ENCODE measurements at places on chromosomes 12 and 14.

- H3K27ac ChIP-seq, result no peak overlapping the region
- DNase-seq, result no peak
- peaks cover 20% of the 10 kb centered on the region for H3K4me1 ChIP-seq
- H3K4me3 ChIP-seq, result no peak overlapping the region
Observed at GRCh38 chr14:69695322-69696203, 71.4 kb upstream of the SRSF5 start.

GRCh38 chr12:123657211-123657610, 13.7 kb upstream of the TCTN2 start:
- no peak overlapping the region for H3K4me3 ChIP-seq
- H3K4me1 ChIP-seq, result no peaks in the 10 kb centered on the region
- no peaks in the 10 kb centered on the region for H3K27me3 ChIP-seq
- peaks cover 37% of the 10 kb centered on the region for H3K36me3 ChIP-seq

- no peaks in the 10 kb centered on the region for H3K27me3 ChIP-seq
- H3K4me3 ChIP-seq, result no peak overlapping the region
- H3K27ac ChIP-seq, result no peak overlapping the region
Observed at GRCh38 chr14:102504328-102504999, 5.1 kb downstream of the ANKRD9 start.

GRCh38 chr12:4272424-4273272, 914 bp upstream of the CCND2 start:
- H3K4me1 ChIP-seq, result peaks cover 21% of the 10 kb centered on the region
- H3K36me3 ChIP-seq, result peaks cover 3% of the 10 kb centered on the region
- peaks cover 3% of the 10 kb centered on the region for H3K27me3 ChIP-seq
- peak overlapping the region; percentile 90 for H3K27ac ChIP-seq
- peak overlapping the region; percentile 96 for H3K4me3 ChIP-seq

DNA sequence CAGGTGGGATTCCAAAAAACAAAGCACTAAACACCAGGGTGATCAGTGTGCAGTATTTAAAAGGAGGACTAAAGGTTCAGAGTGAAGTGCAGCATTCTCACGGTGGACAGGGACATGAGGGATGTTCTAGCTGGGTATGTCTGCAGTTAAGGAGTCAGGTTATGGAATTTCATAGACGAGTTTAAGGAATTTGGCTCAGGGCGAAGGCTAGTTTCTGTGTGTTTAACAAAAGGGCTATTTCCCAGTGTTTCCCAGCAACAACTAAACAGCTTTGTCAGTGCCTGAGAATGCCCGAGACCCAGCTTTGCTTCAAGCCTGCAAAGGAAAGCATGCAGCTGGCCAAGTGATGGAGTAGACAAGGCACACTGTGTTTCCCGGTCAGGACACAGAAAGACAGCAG, 7.0 kb downstream of the KRT1 start:
- H3K27me3 ChIP-seq, result no peaks in the 10 kb centered on the region
- H3K27ac ChIP-seq, result no peak overlapping the region
- no peak overlapping the region for H3K4me3 ChIP-seq
- no peaks in the 10 kb centered on the region for H3K36me3 ChIP-seq

GRCh38 chr14:31419179-31419966, 977 bp downstream of the HEATR5A start:
- no peaks in the 10 kb centered on the region for H3K36me3 ChIP-seq
- H3K27ac ChIP-seq, result no peak overlapping the region
- no peaks in the 10 kb centered on the region for H3K27me3 ChIP-seq
- H3K4me1 ChIP-seq, result peaks cover 3% of the 10 kb centered on the region
- DNase-seq, result no peak
- H3K4me3 ChIP-seq, result peak overlapping the region; percentile 94

- H3K27me3 ChIP-seq, result no peaks in the 10 kb centered on the region
- no peak for DNase-seq
- no peak overlapping the region for H3K4me3 ChIP-seq
- H3K4me1 ChIP-seq, result no peaks in the 10 kb centered on the region
Observed at GRCh38 chr12:7624478-7624877, 41.2 kb downstream of the APOBEC1 start.

- no peaks in the 10 kb centered on the region for H3K27me3 ChIP-seq
- no peaks in the 10 kb centered on the region for H3K36me3 ChIP-seq
- H3K27ac ChIP-seq, result no peak overlapping the region
- H3K4me3 ChIP-seq, result no peak overlapping the region
Observed at GRCh38 chr14:70842851-70843462, 33.6 kb upstream of the MAP3K9 start.

- H3K4me3 ChIP-seq, result no peak overlapping the region
- H3K4me1 ChIP-seq, result peaks cover 23% of the 10 kb centered on the region
- H3K36me3 ChIP-seq, result no peaks in the 10 kb centered on the region
- no peak for DNase-seq
- H3K27ac ChIP-seq, result no peak overlapping the region
Observed at GRCh38 chr12:9387450-9387849, 179.3 kb upstream of the PZP start.

GRCh38 chr12:130796985-130797686, 41.9 kb downstream of the STX2 start:
- H3K4me3 ChIP-seq, result no peak overlapping the region
- peaks cover 2% of the 10 kb centered on the region for H3K36me3 ChIP-seq
- no peaks in the 10 kb centered on the region for H3K27me3 ChIP-seq
- H3K4me1 ChIP-seq, result peaks cover 13% of the 10 kb centered on the region

DNA sequence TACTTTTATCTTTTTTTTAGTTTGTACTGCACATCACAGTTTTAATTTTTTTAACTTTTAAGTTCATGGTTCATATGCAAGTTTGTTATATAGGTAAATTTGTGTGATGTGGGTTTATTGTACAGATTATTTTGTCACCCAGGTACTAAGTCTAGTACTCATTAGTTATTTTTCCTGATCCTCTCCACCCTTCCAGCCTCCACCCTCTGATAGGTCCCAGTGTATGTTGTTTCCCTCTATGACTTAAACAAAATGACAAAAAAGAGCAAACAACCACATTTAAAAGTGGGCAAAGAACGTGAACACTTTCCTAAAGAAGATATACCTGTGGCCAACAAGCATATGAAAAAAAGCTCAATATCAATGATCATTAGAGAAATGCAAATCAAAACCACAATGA, 63.7 kb downstream of the GARIN6 start:
- no peaks in the 10 kb centered on the region for H3K36me3 ChIP-seq
- no peak overlapping the region for H3K4me3 ChIP-seq
- no peaks in the 10 kb centered on the region for H3K27me3 ChIP-seq
- no peak overlapping the region for H3K27ac ChIP-seq
- no peaks in the 10 kb centered on the region for H3K4me1 ChIP-seq

DNA sequence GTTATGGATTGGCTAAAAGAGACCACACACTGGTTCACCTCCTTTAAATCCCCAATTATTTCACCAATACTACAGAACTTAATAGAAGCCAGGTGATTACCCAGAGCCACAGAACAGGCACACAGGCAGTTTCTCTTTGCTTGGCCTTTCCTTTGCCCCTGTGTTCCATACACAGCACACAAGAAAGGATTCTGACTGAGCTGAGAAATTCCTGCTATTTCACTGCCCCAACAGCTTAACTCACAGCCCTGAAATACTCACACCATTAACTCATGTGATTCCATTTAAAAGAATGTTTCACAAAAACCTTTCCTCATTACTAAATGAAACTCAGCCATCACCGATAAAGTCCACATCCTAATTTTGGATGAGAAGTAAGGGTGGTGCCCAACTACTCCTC, 133.6 kb downstream of the MED13L start:
- no peak overlapping the region for H3K27ac ChIP-seq
- peaks cover 16% of the 10 kb centered on the region for H3K4me1 ChIP-seq
- no peaks in the 10 kb centered on the region for H3K36me3 ChIP-seq
- no peak overlapping the region for H3K4me3 ChIP-seq
- no peak for DNase-seq

- H3K36me3 ChIP-seq, result peaks cover 46% of the 10 kb centered on the region
- no peaks in the 10 kb centered on the region for H3K4me1 ChIP-seq
- no peak overlapping the region for H3K4me3 ChIP-seq
- no peak overlapping the region for H3K27ac ChIP-seq
Observed at GRCh38 chr12:57803319-57803893, 15.1 kb downstream of the AVIL start.

DNA sequence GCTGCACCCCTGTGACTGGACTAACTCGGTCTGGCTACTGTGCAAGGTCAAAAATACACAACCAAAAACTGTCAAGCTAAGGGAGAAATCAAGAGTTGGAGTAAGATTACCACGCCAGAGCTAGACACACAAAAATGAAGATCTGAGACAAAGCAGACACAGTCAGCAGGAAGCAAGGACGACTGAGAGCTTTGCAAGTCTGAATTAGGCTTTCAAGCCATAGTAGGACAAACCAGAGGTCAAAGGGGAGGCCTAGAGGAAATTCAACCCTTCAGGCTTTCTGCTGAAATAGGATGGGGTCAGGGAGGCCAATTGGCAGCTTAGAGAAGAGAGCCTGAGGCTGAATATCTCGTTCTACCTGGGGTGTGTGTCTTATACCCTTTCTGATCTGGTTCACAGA, 117.3 kb downstream of the LLPH start:
- H3K4me1 ChIP-seq, result no peaks in the 10 kb centered on the region
- H3K4me3 ChIP-seq, result no peak overlapping the region
- no peak overlapping the region for H3K27ac ChIP-seq
- H3K27me3 ChIP-seq, result no peaks in the 10 kb centered on the region
- H3K36me3 ChIP-seq, result no peaks in the 10 kb centered on the region

DNA sequence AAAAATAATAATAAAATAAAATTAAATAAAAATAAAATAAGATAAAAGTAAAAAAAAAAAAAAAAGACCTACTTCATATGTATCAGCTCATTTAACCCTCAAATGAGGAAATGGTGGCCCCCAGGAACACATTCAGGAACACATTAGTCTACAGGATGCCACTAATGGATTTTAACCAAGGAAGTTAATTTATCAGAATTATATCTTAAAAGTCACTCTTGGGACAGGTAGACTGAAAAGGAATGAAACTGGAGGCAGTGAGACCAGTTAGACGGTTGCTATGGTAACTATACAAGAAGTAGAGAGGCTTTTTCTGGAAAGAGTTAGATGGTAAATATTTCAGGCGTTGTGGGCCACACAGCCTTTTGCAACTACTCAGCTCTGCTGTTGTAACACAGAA, 54.9 kb downstream of the SCN8A start:
- H3K27me3 ChIP-seq, result no peaks in the 10 kb centered on the region
- H3K27ac ChIP-seq, result no peak overlapping the region
- H3K36me3 ChIP-seq, result no peaks in the 10 kb centered on the region
- no peaks in the 10 kb centered on the region for H3K4me1 ChIP-seq

DNA sequence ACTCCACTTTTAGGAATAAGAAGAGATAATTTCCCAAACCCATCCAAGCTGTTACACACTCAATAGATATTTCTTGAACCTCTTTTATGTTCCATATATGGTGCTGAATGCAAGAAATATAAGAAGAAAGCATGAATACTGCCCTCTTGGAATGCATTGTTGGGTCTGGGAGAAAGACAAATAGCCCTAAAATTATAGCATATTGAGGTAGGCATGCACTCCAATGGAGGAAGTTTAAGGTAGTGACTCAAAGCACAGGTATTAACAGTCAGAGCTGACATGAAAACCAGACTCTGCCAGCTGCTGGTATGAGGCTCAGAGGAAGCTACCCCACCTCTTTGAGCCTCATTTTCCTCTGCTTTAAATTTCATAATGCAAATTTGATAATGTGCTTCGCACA, 261.3 kb upstream of the NOS1 start:
- no peak for DNase-seq
- no peaks in the 10 kb centered on the region for H3K36me3 ChIP-seq
- no peaks in the 10 kb centered on the region for H3K4me1 ChIP-seq
- H3K27ac ChIP-seq, result no peak overlapping the region

GRCh38 chr12:42172441-42173210, 28.0 kb upstream of the GXYLT1 start:
- no peaks in the 10 kb centered on the region for H3K27me3 ChIP-seq
- peaks cover 20% of the 10 kb centered on the region for H3K36me3 ChIP-seq
- H3K4me3 ChIP-seq, result no peak overlapping the region
- H3K4me1 ChIP-seq, result no peaks in the 10 kb centered on the region
- DNase-seq, result no peak
- H3K27ac ChIP-seq, result no peak overlapping the region

DNA sequence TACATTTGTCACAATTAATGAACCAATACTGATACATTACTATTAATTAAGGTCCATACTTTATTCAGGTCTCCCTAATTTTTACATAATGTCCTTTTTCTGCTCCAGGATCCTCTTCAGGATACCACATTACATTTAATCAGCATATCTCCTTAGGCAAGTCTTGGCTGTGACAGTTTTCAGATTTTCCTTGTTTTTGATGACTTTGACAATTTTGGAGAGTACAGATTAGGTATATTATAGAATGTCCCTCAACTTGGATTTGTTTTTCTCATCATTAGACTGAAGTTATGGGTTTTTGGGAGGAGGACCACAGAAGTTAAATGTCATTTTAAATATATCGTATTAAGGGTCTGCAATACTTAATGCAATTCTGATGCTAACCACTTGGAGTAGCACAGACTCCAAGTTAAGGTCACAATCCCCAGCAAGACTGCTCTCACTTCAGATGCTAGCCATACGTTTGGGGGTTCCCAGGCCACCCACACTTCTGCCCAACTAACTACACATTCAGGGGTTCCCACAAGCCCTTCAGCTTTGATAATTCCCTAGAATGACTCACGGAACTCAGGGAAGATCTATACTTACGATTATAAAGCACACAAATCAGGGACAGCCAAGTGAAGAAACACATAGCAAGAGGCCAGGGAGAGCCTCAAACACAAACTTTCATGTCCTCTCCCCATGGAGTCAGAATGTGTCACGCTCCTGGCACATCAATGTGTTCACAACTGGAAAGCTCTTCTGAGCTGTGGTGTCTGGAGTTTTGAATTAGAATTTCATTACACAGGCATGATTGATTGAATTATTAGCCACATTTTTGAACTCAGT, 17.0 kb upstream of the NUBPL start:
- H3K27me3 ChIP-seq, result peaks cover 4% of the 10 kb centered on the region
- no peaks in the 10 kb centered on the region for H3K4me1 ChIP-seq
- no peak overlapping the region for H3K4me3 ChIP-seq
- no peak for DNase-seq
- H3K36me3 ChIP-seq, result no peaks in the 10 kb centered on the region

DNA sequence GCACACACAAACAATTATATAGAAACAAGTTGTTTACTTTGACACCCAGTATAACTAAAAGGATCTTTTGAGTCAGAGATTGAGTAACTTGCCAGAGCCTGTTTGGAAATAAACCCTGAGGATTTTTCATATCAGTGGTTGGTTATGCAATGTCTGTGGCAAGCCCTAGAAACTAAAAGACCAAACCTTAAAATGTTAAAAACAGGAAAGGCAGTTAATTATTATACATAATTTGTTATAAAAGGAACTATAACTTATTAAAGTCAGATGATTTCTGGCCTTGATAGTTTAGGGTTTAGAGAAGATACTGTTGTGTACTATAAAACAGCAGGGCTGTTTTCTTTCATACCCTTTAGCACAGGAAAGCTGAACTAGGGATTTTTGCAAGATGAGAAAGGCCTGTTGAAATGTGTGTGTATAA, 44.1 kb downstream of the PSEN1 start:
- peaks cover 5% of the 10 kb centered on the region for H3K36me3 ChIP-seq
- no peak overlapping the region for H3K27ac ChIP-seq

DNA sequence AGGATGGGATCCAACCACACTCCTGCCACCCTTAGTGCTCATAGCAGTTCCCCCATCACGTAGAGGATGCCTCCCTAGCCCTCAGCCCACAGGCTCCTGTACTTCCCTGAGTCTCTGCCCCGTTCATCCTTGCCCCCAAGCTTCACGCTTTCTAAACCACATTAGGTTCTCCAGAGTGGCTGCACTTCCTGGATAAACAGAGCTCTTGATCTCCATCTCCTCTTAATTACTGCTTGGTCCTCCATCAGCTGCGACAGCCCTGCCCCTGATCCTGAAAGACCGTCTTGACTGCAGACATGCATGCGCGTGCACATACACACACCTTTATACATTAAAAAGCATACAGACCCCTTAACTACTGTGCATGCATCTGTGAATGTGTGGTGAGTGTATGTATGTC, 530.0 kb downstream of the BCL11B start:
- H3K36me3 ChIP-seq, result no peaks in the 10 kb centered on the region
- no peak overlapping the region for H3K27ac ChIP-seq
- no peaks in the 10 kb centered on the region for H3K4me1 ChIP-seq
- H3K27me3 ChIP-seq, result no peaks in the 10 kb centered on the region
- no peak overlapping the region for H3K4me3 ChIP-seq

Measured in T-cell (primary cell).